T-helper 1 cell (primary cell): ENCODE measurements at places on chromosomes 16 and 17.
A peak's percentile ranks its signal among the peaks of the same experiment; 100 is the strongest.

DNA sequence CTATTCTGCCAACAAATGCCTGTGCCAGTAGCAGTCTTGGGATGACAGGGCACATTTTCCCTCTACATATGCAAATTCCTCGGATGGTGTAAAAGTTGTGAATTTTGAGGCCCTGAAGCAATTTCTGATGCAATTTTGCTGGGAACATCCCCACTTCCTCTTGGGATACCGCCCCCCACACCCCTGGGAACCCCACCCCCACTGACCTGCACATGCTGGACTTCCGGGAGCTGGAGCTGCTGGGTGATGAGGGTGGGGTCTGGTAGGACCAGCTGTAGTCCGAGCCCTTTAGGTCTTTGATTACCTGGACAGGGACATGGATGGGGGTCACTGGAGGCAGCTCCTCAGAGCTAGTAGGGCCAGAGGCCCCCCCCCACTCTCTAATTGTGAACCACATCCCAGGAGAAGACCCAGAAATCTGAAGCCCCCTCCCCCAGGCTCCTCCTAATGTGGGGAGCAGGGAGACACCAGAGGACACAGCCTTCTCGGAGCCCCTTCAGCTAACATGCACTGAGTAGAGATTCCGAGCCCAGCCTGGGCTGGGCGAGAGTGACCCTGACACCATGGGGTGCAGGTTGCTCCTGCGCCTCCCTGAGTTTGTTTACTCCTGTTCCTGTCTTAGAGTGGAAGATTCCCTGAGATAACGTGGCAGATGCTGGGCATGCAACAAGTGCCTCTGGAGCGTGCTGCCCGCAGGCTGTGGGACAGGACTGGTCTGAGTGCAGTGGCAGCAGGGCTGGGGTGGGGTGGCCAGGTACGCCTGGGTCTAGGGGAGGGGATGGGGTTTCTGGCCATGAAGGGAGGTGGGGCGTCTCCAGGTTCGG lies 9.0 kb downstream of the MTSS2 start:
- no peak for DNase-seq

GRCh38 chr17:18027280-18027679 lies 11.7 kb downstream of the ATPAF2 start:
- DNase-seq = no peak

GRCh38 chr16:48025359-48025758 lies 130.4 kb downstream of the ABCC12 start:
- no peak for DNase-seq

DNA sequence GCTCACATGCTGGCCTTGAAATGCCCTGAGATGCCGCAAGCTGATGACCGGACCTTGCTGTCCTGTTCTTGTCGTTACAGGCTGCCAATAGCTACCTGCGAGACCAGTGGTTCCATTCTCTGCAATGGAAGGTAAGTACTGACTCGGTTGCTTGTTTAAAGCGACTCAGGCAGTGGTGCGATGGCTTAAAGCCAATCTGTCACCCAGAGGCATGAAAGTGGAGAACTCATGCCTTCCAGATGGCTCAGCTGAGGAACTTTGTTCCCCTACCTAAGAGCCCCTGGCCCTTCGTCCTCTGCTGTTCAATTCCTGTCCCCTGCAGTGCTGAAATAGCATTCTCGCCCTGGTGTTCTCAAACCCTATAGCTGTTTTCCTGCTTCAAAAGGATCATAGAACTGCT lies 158.3 kb upstream of the PLCG2 start:
- DNase-seq = no peak

DNA sequence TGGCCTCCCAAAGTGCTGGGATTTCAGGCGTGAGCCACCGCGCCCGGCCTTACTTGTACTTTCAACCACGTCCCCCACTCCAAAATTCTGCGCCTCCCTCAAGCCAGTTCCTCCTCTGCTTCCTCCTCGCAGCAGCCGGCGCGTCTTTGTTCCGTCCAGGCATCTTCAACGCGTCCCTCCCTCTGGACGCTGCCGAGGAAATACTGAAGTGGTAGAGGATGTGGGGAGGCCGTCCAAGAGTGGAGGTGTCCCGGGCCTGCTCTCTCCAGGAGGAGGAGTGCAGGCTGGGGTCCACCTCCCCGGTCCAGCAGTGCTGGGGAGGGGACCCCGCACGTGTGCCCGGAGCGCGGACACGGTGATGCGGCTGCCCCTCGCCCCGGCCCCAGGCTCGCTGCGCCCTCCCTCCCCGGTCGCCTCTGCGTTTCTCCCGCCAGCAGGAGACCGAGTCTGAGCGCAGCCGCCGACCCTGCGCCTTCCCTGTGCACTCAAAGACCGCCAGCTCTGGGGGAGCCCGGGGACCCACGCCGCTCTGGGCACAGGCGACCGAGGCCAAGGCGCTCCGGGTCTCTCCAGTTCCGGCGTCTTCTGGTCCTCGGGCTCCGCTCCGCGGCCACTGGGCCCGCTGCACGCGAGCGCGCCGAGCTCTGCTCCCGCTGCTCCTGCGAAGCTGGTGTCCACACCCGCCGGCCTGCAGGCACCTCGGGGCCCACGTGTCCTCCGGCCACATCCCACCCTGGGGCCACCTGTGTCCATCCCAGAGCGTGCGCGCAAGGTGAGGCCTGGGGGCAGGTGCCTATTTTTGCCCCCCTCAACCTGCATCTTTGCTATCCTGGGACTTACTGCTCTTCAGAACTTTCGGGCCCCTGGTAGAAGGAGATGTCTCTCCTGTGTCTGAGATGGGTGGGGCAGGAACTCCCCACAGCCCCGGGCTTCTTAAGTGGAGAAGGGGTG lies 31.7 kb downstream of the OSBPL7 start:
- DNase-seq = no peak

GRCh38 chr16:82700541-82701235 lies 73.9 kb downstream of the CDH13 start:
- DNase-seq = no peak

DNA sequence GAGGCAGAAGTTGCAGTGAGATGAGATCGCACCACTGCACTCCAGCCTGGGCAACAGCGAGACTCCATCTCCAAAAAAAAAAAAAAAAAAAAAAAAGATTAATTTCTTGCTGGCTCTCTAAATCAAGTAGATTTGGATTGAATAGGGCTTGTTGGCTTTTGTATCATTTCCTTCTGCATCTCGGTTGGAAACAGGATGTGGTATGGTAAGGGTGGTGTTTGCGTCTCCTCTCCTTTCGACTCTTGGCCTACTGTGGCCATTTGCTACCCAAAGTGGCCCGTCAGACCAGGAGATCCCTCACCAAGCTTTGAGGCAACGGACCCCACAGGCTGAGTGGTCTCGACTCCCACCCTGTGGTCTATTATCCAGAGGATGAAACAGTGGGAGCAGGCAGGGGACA lies 168.0 kb upstream of the IRX3 start:
- no peak for DNase-seq

- no peak for DNase-seq
Observed at GRCh38 chr16:85289760-85290625, 177.7 kb upstream of the CIBAR2 start.

- no peak for DNase-seq
Observed at GRCh38 chr16:25009822-25010221, 5.3 kb downstream of the ARHGAP17 start.

DNA sequence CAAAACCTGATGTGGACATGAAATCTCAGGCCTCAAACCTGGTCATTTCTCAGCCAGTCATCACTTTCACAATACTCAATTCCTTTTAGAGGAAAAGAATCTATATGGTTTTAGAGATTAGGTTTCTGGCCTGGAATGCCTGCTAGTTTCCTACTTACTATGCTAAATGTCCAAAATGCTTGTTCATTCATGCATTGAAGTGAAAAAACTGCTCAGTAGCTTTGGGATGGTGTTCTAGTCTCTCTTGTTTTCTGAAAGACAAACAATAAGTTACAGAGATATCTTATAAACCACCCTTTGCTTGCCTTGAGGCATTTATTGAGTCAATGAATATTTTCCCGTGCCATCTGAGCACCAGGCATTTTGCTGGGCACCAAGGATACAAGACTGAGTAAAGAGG lies 1146.5 kb upstream of the GOT2 start:
- no peak for DNase-seq

- DNase-seq = no peak
Observed at GRCh38 chr17:6061290-6061689, 8.9 kb upstream of the WSCD1 start.

GRCh38 chr17:10792151-10792550 lies 11.7 kb downstream of the TMEM238L start:
- DNase-seq = no peak

GRCh38 chr16:3188925-3189825 lies 1.2 kb downstream of the OR1F1 start:
- DNase-seq = peak; percentile 65

DNA sequence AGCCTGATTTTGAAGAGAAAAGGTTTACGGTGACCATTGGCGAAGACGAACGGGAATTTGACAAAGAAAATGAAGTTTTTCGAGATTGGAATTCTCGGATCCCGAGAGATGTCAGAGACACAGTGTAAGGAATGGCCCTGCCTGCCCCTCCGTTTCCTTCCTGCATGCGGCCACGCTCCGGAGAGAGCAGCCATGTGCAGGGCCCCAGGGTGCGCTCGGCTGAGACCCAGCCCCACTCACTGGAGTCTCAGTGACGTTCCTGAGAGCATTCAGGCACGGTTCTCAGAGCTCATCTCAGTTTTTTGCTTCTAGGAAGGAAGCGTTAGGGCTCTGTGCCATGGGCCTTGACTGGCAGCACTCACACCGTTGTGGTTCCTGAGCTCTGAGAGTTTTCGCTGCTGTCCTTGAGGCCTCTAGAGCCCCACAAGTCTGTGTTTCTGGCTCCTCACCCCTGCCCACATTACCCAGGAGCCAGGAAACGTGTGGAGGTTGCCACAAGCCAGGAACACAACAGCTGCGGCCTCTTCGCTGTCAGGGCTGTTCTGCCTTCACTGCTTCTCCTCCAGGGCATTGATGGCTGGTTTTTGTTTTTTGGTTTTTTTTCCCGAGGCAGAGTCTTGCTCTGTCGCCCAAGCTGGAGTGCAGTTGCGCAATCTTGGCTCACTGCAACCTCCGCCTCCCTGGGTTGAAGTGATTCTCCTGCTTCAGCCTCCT lies 29.8 kb downstream of the ZC3H18 start:
- no peak for DNase-seq

- DNase-seq = peak; percentile 64
Observed at GRCh38 chr16:79451196-79451816, 149.2 kb downstream of the MAF start.

GRCh38 chr17:33798308-33798707 lies 456.8 kb upstream of the CCL2 start:
- no peak for DNase-seq

GRCh38 chr17:7750321-7750821 lies 32.8 kb downstream of the DNAH2 start:
- DNase-seq = no peak

DNA sequence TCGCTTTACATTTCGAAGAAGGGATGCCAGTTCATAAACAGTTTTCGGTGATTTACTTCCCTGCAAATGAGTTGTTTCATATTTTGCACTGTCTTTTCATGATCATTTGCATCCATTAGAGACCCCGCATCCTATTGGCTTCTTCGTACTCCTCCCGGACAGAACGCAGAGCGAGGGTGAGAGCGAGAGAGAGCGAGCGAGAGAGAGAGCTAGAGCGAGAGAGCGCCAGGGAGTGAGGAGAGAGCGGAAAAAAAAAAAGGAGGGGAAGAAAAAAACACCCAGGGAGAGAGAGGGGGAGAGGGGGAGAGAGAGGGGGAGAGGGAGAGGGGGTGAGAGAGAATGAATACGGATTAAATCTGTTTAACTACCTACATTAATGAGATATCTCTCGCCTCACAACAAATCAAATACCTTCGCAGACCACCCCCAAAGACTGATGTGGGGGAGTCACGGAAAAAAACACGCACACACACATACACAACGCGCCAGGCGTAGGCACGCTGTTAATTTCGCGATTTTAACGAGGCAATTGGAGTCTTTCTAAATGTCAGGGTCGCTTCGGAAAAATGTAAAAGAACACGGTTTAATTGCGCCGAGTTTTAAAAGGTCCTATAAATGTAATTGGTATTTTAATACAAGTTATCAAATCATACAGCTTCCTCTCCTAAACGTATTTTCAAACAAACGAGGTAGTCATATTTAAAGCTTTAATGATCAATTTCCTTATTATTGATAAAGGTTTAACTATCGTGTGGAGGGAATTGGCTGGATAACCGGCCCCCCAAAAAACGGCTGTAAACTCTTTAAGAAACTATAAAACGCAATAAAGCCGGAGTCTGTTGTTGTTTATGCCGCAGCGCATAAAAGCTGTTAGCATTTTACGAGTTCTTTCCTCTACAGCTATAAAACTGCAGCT lies at the start of gene HOXB8:
Gene HOXB8 (minus strand): TSS at position 246 of the 916 bp plus-strand sequence. CDS start 588 bp downstream, outside the sequence.
- no peak for DNase-seq

DNA sequence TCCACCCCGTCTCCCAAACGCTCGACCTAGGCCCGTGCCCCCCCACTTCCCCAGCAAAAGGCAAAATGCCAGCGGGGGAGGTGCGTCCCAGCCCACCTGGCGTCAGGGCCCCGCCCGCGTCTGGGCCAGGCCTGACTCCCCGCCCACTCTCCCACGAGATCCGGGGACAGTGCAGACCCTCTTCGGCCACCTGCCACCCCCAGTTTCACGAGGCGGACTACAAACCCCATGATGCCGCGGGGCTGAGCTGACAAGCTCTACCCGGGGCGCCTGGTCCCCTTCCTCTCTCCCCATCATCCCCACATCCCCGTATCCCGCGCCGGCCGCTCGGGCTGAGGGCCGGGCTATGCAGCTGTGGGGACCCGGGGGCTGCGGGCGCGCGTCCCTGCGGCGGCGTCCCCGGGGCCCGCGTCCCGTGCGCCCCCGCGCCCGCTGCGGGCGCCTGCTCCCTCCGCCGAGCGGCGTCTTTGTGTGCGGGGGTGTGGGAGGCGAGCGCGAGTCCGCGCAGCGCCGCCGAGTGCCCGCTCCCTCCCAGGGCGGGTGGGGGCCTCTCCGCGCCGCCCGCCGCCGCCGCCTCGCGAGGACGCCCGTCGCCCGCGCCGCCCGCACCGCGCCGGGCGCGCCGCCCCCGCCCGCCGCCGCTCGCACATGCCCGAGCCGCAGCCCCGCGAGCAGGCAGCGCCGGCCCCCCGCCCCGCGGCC lies at the start of gene ANKRD13B:
Gene ANKRD13B (plus strand): TSS at position 283 of the 702 bp plus-strand sequence. CDS start 490 bp downstream, outside the sequence.
- peak; percentile 34 for DNase-seq

GRCh38 chr16:12267491-12267890 lies 291.0 kb downstream of the SNX29 start:
- no peak for DNase-seq

DNA sequence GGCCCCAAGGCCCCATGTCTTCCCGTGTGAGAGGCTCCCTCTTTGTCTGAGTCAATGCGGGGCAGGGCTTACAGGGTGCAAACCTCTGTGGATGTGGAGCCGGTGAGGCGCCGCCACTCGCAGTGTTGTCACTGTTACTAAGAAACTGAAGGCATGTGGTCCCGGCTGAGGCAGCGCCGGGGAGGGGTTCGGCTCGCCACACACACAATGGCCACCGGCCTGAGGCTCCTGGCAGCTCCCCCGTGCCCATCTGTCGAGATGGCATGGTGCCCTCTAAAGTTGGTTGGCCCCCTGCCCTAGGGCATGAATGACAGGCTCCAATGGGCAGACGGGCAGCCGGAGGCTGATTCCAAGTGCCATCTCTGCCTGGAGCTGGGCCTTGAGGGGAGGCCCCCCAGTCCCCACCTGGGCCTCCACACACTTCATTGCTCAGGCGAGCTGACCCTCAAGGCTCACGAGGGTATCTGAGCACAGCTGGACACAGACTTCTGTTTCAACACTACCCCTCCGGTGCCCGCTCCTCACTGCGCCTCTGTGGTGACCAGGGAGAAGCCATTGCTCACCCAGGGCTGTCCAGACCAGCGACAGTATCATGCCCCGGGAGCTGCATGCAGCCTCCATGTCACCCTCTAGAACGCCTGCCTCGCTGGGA lies 137.2 kb downstream of the C16orf78 start:
- no peak for DNase-seq
